Thymus (tissue), 14 donors: ENCODE measurements at places on chromosomes 2 and 18. TPM values are rescaled to one million over a fixed set of nuclear protein-coding genes. Genes with fewer than 3 reads are reported as not detected.

The GALR1 gene
- total RNA-seq: 0.05 TPM

DNA sequence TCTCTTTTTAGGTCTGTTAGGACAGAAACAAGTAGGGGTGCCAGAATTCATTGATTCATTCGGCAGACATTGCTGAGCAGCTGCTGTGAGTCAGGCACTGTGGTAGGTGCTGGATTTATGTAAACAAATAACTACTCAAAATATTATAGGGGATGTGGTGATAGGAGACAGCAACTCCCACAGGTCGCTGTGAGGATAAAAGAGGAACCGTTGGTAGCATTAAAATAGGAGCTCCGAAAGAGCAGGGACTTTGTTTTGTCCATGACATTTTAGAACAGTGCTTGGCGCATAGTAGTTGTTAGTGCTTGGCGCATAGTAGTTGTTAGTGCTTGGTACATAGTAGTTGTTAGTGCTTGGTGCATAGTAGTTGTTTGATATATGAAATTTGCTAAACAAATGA is 29.2 kb downstream of the ATP6V1C2 start:
- DNase-seq: no peak

DNA sequence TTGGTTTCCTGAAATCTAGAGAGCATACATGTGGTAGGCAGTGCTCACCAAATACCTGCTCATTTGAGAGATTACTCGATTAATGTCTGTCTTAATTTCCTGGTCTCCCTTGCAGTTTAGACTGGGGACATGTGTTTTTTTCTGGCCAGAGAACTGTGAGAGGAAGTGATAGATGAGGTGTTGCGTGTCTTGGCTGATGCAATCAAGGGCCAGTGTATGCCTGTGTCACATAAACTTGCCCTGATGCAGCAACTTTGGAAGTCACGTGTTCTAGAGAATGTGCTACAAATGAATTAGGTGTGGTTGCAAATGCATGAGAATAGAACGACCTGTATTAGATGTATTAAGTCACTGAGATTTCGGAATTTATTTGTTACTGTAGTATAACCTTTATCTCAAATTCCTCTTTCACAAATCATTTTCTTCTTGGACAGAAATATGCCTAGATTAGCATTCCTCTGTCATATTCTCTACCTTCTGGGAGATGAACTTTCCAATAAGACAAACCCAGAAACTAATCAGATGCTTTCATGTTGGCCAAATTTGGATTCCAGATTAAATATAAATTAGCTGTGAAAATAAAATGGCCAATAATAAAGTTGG is 9.9 kb upstream of the IL1A start:
- DNase-seq: no peak

The CAPN14 gene
- total RNA-seq: 0.52 TPM

GRCh38 chr2:610491-610890 is 66.7 kb downstream of the TMEM18 start:
- DNase-seq: no peak

DNA sequence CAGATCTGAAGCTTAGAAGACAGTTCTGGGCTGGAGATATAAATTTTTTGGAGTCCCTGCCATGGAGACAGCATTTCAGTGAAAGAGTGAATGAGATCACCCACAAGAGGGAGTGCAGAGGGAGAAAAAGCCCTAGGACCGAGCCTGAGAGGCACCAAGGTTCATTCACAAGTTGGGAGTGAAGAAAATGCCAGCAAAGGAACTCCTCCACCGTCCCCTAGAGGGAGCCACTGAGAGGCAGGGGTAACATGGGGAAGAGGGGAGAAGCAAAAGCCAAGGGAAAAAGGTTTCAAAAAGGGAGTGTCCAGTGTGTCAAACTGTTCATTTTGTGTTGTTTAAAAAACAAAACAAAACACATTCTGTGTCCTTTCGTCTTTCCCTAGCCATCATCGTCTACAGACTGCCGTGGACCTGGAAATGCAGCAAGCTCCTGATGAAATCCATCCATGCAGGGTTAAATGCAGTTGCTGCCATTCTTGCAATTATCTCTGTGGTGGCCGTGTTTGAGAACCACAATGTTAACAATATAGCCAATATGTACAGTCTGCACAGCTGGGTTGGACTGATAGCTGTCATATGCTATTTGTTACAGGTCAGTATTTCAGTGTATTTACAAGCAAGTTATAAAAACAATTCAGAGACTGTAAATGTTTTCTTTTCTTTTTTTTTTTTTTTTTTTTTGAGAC is 19.1 kb downstream of the CYBRD1 start:
- DNase-seq: no peak

GRCh38 chr2:18961991-18962421 is 372.6 kb upstream of the NT5C1B start:
- DNase-seq: no peak

The XDH gene
- total RNA-seq: 0.19 TPM

The SCTR gene
- total RNA-seq: 0.24 TPM

The SPATA3 gene
- total RNA-seq: not detected

DNA sequence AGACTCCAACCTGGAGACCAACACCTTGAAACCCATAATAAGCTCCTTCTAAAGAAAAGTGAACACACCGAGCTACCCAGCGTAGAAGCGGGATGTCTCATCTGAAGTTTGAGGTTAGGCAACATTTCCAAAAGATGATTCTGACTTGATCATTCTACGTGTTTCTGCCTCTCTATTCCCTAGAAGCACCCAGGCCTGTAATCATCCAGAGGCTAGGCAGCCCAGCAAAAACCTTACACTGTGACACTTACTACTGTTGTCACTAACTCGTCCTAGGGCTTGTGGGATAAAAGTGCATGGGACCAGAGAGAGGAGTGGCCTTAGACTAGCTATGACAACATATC is 1.4 kb downstream of the ZBTB14 start:
- no peak for DNase-seq

GRCh38 chr2:24337890-24338289 is 22.4 kb downstream of the ITSN2 start:
- DNase-seq: no peak

- DNase-seq: no peak
Observed at GRCh38 chr2:109305490-109306167, 176.6 kb downstream of the SH3RF3 start.

The IL1RN gene
- 2.7 TPM for total RNA-seq

The GKN2 gene
- total RNA-seq: 0.24 TPM

The FARP2 gene
- 18.2 TPM for total RNA-seq

GRCh38 chr18:77003316-77003715 is 129.3 kb downstream of the MBP start:
- no peak for DNase-seq

DNA sequence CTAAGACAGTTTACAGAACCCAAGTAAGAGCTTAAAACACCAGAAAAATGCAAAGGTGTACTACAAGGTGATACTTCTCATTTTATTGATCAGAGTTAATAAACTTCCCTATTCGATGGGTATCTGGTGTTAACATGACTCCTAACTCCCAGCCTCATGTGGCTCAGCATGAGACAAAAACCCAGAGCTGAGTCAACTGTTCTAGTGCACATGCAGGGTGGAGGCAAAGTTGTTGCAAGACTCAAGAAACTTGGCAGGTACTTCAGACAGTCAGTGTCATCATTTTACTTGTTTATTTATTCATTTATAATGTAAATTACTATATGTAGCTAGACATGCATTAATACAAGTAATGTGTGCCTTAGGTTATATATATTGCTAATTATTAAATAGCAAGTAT is 216.6 kb upstream of the DSEL start:
- no peak for DNase-seq

GRCh38 chr2:98445683-98446581 is 1.3 kb downstream of the INPP4A start:
- no peak for DNase-seq

GRCh38 chr2:41736586-41736985 is 311.2 kb upstream of the PKDCC start:
- no peak for DNase-seq

The CCDC88A gene
- total RNA-seq: 40.8 TPM

- no peak for DNase-seq
Observed at GRCh38 chr2:47272031-47272864, 117.1 kb upstream of the STPG4 start.

GRCh38 chr2:225616372-225616771 is 216.9 kb downstream of the NYAP2 start:
- DNase-seq: no peak

The SCYGR4 gene
- total RNA-seq: not detected

DNA sequence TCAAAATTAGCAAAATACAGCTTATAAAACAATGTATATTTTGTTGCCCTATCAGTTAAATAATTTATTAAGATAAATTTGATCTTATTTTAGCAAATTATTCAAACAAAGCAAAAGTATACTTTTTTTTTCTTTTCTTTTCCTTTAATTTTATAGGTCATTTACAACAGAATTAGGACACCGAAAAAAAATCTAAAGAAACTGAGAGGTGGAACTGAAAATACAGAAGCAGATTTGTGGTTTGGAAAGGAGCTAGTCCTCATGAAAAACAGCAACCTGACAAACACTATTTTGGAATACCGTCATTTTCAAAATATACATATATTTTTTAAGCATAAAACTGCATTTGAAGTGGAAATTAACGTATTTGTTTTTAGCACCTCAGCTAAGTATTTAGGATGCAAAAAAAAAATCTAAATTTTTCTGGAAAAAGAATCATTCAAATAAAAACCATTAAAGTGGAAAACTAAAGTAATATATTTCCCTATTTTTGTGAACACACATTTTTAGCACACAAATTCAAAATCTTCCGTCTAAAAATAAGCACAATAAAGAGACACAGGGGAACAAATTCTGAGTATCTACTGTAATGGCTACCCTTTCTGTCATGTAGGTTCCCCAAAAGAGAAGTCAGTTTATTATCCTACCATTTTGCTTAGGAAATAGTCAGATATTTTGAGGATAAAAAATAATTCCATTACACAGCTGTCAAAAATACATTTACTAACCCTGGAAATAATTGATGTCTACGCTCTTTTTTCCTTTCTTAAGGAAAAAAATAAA is 2.7 kb downstream of the CCDC88A start:
- no peak for DNase-seq

- no peak for DNase-seq
Observed at GRCh38 chr2:202023904-202024266, 9.8 kb upstream of the FZD7 start.

The REG3A gene
- 0.05 TPM for total RNA-seq
